Dermis blood vessel endothelial cell (primary cell): ENCODE measurements at places on chromosomes 2 and 18. TPM values are rescaled to one million over a fixed set of nuclear protein-coding genes. Genes with fewer than 3 reads are reported as not detected.
A peak's percentile ranks its signal among the peaks of the same experiment; 100 is the strongest.

DNA sequence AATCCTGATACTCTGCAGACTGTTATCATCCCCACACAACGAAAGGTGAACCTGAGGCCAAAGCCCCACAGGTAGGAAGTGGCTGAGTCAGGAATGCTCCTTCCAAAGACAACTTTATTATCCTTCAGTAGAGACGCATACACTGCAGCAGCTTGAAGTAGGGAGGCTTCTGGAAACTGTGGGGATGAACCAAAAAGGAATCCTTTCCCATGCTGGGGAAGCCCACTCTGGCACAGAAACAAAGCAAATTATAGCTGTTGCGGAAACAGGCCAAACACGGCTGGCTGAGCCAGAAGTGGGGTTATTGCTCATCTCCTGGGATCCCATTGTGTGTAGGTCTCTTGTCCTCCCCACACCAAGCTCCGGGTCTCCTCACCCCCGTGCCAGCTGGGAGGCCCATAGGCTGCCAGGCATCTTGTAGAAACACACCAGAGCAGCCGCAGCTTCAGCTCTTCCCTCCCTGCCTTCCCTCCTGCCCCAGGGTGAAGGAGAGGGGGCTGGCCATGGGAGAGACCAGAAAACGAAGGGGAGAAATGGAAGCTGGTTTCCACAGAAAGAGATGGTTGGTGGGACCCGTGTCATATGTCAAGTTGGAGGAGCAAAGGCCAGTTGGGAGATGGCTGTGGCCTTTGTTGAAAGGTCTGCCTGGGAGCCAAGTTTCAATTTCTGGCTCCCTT is 176.9 kb upstream of the NABP1 start:
- no peak for DNase-seq

- DNase-seq: no peak
Measured at GRCh38 chr18:78238404-78239089, 741.1 kb upstream of the SALL3 start.

GRCh38 chr18:48923746-48924629 is 26.8 kb downstream of the SMAD7 start:
- no peak for DNase-seq

DNA sequence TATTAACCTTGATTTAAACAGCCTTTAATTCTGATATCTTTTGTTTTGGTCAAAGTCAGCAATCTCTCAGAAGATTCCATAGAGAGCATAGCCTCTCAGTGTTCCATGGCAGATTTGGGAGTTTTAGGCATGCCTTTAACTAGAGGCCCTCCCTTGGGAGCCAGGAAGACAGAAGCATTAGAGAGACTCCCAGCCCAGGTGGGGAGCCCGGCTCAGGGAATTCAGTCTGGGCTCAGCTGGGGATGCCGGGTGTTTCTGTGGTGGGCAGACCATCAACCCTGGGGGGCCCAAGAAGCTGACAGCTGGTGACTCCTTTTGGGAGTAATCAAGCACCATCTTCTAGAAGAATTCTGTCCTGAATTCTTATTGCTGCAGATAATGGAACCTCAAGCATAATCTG is 99.7 kb upstream of the CELF4 start:
- DNase-seq: no peak

GRCh38 chr2:209988010-209988409 is 14.4 kb upstream of the RPE start:
- DNase-seq: no peak

DNA sequence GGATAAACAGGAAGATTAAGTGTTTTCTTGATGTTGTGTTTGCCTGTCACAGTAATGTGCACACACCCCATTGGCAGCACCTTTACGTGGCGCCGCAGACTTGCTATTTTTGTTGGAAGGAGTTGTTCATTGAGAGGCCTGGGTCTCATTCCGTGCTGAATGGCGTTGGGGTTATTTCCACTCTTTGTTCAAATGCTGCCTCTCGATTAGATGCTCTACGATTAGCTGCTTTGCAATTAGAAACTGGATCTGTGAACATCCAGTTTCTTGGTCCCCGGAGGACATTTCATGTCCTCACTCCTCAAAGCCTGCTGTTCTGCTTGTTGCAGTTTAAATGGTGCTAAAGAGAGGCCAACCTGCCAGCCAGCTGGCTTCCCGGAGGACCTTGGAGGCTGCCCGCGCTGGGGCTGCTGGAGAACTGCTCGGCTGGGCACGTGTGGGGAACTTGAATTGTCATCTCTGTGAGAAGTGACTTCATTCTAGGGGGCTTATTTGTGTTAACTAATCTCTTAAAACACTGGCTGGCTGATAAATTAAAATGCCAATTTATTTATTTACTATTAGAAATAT is 117.4 kb upstream of the NABP1 start:
- no peak for DNase-seq

DNA sequence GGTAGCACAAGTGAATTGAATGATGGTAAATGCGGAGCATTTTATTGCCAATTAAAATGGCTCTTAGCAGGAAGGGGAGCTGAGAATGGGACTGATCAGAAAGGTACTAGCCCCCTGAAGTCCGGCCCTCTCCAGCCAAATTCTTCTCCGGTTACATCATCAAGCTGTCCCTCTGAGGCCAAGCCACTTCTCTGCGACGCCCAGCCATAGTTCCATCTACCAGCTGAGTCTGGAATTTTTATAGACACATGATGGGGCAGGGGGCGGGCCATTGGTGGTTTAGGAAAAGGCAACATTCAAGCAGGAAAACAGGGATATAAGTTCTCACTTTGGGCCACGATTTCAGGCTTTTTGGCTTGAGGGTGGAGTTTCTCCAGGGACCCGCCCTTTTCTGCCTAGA is 22.7 kb downstream of the RPRM start:
- no peak for DNase-seq

DNA sequence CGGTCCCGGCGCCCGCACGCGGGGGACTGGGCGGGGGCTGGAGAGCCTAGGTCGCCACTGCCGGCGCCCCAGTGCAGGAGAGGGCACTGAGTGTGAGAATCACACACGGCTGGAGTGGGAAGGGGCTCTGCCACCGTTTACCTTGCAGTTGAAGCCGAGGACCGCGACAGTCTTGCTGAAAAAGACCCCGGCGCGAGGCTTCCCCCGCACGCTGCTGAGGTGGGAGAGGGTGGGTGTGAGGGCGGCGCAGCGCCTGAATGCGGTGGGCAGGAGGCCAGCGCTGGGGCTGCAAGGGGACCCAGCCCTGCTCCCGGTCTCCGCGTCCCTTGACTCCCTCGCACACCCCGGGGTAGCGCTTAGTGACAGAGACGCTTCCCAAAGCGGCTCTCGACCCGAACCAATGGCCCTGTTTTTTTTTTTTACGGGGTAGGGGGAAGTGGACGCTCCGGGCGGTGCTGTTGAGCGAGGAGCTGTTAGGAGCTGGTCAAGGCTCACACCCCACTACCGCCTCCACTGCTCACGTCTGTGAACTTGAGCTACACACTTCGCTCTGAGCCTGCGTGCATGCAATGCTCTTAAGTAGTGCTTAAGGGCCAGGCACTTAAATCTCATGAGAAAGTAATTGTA is 794 bp downstream of the NOTO start:
- peak; percentile 21 for DNase-seq

- peak; percentile 82 for DNase-seq
Measured at GRCh38 chr2:61017003-61017555, 441 bp upstream of the PEX13 start.

- DNase-seq: peak; percentile 74
Measured at GRCh38 chr2:30706534-30707303, 100.5 kb downstream of the CAPN13 start.

- peak; percentile 43 for DNase-seq
Measured at GRCh38 chr2:100321179-100321865, 979 bp downstream of the LONRF2 start.

- DNase-seq: no peak
Measured at GRCh38 chr2:29753671-29754444, 167.5 kb downstream of the ALK start.

- no peak for DNase-seq
Measured at GRCh38 chr2:50547521-50547920, 484.4 kb downstream of the NRXN1 start.

DNA sequence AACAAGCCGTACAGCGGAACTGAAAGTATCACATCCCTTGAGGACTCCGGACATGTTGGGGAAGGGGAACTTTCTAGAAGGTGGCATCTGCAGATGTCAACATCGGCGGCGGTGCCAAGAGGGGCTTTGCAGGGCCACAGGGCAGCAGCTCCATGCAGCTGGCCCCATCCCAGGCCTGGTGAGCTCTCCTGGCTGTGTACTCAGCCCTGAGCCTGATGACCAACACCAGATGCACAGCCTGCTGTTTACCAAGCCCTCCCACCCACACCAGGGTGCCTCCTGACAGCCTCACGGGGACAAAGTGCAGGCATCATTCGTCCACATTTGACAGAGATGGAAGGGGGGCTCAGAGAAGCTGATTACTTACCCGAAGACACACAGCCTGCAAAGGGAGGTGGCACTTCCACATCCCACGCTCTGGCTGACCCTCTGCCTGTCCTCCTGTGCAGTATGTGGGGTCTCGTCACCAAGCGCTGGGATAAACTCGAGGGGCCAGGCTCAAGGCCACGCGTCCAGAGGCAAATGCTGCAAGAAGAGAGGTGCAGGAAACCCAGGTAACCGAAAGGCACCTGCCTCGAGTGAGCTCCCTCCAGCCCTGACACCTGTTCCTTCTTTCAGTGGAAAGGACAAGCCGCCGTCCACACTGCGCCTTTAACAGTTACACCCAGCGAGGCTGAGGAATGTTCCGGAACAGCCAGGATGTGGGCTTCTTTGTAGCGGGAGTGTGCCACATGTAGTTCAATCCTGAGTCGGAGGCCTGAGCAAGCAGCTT is 69.0 kb upstream of the ASAP2 start:
- DNase-seq: no peak

DNA sequence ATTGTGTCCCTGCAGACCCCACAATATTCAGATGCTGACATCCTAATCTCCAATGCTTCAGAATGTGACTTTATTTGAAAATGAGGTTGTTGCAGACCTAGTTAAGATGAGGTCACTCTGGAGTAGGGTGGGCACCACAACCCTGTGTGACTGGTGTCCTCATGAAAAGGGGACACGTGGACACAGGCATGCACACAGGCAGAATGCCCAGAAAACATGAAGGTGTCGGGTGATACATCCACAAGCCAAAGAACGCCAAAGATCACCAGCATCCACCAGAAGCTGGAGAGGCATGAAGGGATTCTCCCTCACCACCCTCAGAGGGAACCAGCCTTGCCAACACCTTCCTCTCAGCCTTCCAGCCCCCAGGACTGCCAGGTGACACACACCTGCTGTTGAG is 69.3 kb downstream of the AFF3 start:
- no peak for DNase-seq

DNA sequence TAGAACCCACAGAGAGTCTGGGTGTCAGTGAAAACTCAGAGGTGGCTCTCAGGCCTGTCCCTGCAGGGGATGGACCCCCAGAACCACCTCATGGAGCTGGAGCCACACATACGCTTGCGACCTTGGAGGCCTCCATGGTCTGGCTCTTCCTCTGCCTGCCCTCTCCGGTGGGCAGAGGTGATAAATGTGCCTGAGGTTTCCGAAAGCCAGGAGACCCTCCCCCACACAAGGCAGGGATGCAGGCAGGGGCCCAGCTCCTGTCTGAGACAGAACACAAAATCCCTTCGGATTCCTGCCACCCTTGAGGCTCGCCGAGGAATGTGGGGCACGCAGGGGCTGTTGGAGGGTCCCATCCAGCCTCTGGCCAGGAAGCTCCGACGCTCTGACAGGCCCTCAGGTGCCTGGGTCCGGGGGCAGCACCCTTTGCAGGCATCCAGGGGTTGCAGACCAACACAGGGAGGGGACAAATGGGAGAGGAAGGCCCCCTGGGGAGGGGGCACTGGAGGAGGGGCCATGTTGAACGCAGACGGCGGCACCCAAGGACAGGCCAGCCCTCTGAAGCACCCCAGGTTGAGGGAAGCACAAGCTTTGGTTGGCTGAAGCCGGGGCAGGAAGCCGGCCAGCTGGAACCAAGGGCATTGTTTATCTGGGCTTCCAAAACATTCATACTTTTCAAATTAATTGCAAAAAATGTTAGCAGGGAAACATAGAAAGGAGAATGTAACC is 4.1 kb upstream of the SNED1 start:
- DNase-seq: no peak

- peak; percentile 99 for DNase-seq
Measured at GRCh38 chr18:80034068-80034851, at the start of gene RBFA. TSS of gene RBFA (plus strand) at chr18:80034434. CDS start at chr18:80034496, 62 bp downstream.

- no peak for DNase-seq
Measured at GRCh38 chr2:99150706-99151105, 4.0 kb downstream of the TSGA10 start.

DNA sequence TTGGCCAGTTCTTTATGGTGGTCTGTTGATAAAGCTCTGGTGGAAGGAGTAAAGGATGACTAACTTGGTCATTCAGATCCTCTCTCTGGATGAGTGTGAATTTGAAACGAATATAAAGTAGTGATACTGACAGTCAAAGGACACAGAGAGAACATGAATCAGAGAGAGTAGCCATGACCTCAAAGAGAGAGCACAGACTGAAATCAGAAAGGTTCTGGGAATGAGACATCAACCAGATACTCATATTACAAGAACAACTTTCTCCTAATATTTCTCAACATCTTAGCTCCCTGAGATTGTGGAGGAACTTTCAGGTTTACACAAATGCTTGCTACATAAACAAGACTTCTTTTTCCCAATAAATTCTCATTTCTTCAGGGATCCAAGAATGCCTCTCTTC is 849.1 kb upstream of the CHAC2 start:
- no peak for DNase-seq

DNA sequence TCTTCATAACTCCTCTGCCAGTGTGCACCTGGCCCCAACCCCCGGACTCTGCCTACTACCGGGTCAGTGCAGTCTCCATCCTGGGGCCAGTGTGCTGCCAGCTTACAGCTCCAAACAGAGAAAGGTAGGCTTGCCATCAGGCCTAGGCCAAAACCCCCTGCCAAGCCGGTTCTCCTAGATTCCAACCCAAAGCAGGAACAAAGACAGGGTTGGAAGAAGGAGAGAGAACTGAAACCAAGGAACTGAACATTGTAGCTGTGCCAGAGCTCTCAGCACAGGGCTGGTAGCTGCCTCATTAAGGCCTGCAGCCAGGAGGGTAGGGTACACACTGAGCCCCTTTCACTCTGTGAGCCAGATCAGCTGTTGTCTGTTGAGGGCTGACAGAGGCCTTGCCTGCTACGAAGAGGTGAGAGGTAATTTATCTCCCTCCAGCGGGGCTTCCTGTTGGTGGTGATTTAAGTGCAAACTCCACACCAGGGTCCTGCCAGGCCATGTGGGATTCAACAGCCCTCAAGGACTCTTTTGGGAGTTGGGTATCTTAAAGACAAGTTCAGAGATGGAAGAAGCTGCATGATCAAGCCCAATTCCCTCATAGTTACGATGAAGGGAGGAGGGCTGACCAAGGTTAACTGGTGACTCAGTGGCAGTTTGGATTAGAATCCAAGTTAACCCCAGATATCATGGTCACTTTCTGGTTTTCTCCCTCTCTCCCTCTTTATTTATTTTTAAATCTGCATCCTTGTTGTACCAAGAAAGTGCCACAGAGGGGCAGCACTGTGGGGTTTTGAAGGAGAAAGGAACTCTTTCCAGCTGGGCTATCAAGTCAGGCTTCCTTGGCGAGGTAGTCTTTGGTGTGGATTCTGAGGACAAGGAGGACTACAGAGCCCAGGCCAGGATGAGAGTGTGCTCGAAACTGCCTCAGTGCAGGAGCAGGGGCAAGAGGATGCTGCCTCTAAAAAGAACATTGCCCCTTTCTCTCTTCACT is 48.1 kb downstream of the CYRIA start:
- peak; percentile 73 for DNase-seq

The ANXA4 gene
- total RNA-seq: 37.3 and 44.0 TPM in 2 replicates

The MC5R gene
- total RNA-seq: not detected in 2 replicates

The APLF gene
- total RNA-seq: 3.2 and 8.8 TPM in 2 replicates

The SRD5A2 gene
- not detected in 2 replicates for total RNA-seq

The LRP2 gene
- total RNA-seq: 0.05 TPM in 1 of 2 replicates, not detected in the other

The SIGLEC15 gene
- total RNA-seq: 0.05 TPM in 1 of 2 replicates, not detected in the other
